Immature natural killer cell (primary cell): ENCODE measurements at places on chromosomes 3 and 15.

DNA sequence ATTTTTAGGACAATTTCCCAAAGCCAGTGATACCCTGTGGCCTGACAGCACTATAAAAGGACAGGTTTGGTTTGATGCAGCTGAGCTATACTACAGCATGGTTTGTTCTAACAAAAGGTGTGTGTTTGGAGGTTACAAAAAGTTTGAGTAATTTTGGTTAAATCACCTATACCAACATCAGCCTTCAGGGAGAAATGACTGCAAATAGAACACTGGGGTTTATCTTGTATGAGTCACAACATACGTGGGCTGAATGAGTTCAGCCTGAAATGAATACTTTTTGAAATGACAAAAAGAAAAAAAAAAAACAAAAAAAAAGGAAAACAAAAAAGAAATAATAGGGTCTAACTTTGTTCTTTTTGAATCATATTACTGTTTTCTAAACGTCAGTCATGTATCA, 345.7 kb downstream of the CNTN3 start:
- DNase-seq: no peak

GRCh38 chr3:148106062-148106461, 591.6 kb upstream of the AGTR1 start:
- DNase-seq: no peak

DNA sequence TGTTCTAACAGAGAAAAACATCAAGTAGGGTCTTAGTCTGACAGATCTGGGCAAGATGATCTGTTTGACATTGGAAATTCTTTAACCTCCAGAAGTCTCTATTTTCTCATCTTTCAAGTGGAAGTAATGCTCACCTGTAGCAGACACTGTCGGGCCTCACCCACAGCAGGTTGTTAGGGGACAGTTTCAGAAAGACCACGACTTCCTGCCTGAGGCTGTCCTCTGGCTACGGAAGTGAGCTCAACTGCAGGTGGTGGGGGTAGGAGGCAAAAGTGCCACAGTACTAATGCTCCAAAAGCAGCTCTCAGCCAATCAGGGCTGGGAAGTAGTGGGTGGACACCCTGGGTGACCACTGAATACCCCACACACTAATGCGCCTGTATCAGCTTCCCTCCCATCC, 111.4 kb upstream of the TOPAZ1 start:
- no peak for DNase-seq

GRCh38 chr3:18745472-18745871, 320.3 kb upstream of the SATB1 start:
- DNase-seq: peak; percentile 21

DNA sequence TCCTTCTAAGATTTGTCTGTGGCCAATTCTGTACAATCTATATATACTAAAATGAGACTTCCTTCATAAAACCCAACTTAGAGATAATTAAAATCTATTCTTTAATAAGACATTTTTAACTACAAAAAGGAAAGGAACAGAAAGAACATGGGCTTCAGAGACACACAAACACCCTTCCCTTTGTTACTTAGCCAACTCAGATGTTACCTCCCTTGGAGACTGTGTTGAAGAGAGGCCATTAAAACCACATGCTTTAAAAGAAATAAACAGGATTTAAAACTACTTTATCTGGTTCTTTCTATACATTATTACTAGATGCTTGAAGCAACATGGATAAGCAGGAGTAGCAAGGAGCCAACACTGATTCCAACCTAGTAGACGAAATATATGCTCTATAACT, 42.0 kb downstream of the LRRFIP2 start:
- no peak for DNase-seq

DNA sequence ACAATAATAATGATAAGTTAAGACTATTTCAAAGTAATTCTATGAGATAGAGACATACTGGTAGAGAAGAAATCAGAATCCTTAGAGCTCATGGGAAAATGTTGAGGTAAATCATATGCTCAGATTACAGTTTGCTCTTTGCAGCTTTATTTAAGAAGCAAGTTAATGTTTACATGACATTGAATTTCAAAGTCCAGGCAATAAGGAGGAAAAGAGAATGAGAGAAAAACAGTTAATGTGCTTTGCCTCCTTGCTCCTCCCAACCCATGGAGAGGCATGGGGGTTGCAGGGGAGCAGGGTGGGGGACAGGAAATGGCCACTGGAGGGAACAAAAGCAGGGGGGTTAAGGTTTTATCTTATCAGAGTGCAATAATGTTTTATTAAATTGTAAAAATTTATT, 42.2 kb upstream of the ZBTB38 start:
- no peak for DNase-seq

GRCh38 chr15:39517122-39517855, 63.6 kb upstream of the THBS1 start:
- DNase-seq: no peak

DNA sequence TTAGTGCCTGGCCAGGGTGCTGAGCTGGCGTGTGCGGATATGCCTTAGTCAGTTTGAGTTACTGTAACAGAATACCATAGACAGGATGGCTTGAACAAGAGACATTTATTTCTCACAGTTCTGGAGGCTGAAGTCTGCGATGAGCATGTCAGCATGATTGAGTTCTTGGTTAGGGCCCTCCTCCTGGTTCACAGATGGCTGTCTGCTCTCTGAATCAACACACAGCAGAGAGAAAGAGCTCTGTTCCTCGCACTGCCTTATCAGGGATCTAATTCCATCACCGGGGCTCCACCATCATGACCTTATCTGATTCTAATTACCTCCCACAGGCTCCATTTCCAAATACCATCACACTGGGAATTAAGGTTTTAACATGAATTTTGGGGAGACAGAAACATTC, 386.6 kb upstream of the DPH6 start:
- no peak for DNase-seq

GRCh38 chr15:59299929-59300617, 72.6 kb downstream of the MYO1E start:
- DNase-seq: peak; percentile 86

- DNase-seq: no peak
These were observed 35.4 kb upstream of the TCF12 start for GRCh38 chr15:56883088-56883487.

DNA sequence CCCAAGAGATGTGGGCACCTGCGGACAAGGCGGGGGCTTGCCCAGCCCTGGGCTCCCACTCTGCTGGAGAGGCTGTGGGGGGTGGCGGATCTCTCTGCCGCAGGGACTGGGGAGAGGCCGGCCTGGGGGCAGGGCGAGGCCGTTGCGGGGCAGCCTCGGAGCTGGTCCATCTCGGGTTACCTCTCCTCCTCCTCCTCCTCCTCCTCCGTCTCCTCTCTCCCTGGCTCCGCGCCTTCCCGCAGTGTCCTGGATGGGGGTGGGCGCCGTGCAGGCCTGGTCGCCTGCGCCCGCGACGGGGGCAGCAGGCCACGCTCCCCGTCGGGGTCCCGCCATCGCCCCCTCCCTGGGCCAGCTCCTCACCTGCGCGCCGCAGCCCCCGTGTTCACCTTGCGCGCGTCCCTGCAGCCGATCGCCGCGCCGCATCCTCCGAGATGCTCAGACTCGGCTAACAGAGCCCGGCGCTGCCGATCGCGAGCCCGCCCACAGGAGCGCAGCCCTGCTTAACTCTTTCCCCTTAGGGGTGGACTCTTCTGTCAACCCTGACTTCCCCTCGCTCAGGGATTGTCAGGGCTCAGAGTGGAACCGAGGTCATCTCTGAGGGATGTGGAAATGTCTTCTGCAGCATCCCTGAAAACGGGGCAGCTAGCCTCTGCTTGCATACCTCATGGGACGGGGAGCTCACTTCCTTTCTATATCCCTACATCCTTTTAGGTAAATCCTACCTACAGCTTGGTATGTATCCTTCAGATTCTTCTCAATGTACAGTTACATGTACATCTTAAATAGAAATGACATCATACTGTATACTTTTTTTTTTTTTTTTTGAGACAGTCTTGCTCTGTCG, at the start of gene PRRT3:
Gene PRRT3 (minus strand): TSS at position 447 of the 844 bp plus-strand sequence. CDS start 2,293 bp downstream, outside the sequence.
- DNase-seq: peak; percentile 27

- no peak for DNase-seq
These were observed 298.1 kb upstream of the NECTIN3 start for GRCh38 chr3:110773413-110773954.

DNA sequence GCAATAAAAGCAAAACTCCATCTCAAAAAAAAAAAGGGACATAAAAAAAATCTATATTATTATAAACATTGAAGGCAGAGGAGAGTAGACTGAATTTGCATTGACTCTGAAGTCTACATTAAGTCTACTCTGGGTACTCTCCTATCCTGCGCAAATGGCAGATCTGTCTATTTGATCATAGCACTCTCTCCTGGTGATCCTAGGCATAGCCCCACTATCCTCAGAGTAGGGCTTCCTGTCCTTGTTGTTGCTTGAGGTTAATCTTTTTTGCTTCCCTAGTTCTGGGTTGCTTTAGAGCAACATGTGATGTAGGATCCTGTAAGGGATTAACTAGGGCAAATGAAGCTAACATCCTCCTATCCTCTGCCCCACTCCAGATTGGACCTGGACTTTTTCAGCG, 82.1 kb upstream of the LRRFIP2 start:
- no peak for DNase-seq

DNA sequence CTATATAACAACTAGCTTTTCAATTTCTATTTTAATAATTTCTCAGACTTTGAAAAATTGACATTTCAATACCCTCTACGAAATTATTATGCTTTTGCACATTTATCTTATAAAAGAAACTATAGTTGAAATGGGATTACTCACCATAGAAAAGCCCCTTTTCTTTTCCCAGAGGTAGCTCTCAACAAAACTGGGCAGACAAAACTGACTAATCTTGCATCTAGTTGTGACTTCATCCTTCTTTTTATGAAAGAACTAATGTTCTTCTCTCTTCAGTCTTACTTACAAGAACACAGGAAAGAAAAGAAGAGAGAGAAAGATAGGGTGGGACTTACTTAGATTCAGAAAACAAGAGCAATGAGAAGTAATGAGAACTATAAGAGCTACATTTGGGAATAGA, 61.0 kb downstream of the GPR160 start:
- DNase-seq: no peak

DNA sequence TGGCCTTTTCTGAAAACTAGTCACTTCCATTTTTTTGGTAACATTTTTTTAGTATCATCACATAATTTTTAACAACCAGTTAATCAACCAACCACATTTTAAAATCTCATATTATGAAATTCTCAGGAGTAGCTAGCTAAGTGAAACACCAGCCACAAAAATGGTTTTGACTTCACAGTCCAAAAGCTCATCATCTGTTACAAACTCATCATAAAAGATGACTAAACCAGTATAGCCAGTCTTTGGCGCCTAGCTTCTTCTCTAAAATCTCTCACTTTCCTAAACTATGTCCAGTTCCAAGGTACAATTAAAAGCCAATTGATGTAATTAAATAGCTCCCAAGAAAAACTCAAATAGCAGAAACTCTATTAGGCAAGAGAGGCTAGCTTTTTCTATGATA, 88.2 kb upstream of the ZNF385D start:
- DNase-seq: no peak

DNA sequence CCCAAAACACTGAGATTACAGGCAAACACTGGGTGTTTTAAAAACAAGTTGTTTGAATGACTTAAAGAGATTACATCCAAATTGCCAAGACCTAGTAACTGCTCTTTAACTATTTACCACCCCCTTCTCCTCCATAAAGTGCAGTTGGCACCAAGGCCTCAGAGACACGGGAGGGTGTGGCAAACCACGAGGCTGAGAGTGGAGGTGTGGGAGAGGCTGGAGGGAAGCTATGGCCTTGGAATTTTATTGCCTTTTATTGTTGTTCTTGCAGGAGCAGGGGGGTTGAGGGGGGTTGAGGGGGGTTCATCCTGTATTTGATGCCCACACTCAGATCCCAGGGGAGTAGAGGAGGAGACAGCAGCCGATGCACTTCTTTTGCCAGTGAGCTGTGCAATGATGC, 75.9 kb upstream of the CTDSPL start:
- DNase-seq: no peak

- DNase-seq: no peak
These were observed 22.8 kb downstream of the MYO1E start for GRCh38 chr15:59349680-59350420.

DNA sequence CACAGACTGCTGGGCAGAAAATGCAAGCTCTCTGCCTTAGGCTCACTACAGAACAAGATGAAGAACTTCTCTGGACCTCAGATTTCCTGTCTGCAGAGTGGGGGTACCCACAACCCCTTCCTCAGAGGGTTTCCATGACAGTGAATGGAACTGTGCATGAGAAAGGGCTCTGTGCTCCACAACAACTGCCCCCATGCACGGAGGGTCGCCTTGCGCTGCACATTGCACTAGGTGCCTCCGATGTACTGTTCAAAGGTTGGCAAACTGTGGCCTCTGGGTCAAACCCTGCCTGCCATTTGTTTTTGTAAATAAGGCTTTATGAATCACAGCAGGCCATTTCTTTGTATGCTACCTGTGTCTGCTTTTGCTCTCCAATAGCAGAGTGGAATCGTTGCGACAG, 172.0 kb downstream of the RAB11A start:
- no peak for DNase-seq

GRCh38 chr15:83567318-83567717, 86.6 kb upstream of the ADAMTSL3 start:
- DNase-seq: no peak

DNA sequence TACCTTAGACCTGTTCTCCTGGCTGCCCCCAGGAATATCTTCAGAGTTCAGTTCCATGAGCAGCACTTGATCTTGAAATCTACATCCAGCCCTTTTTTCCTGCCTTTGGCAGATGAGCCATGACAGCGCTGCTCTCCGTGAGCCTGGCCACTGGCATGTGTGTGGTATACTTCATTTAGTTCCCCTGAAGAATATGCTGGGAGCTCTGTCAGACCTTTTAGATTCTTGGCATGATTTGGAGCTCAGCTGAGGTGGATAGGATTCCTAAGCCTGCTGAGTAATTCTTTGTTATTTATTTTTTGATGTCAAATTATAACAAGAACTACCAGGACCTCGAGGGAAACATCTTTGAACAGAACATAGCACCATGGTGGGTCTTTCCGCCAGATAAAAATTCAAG, 121.7 kb downstream of the EDEM1 start:
- no peak for DNase-seq

DNA sequence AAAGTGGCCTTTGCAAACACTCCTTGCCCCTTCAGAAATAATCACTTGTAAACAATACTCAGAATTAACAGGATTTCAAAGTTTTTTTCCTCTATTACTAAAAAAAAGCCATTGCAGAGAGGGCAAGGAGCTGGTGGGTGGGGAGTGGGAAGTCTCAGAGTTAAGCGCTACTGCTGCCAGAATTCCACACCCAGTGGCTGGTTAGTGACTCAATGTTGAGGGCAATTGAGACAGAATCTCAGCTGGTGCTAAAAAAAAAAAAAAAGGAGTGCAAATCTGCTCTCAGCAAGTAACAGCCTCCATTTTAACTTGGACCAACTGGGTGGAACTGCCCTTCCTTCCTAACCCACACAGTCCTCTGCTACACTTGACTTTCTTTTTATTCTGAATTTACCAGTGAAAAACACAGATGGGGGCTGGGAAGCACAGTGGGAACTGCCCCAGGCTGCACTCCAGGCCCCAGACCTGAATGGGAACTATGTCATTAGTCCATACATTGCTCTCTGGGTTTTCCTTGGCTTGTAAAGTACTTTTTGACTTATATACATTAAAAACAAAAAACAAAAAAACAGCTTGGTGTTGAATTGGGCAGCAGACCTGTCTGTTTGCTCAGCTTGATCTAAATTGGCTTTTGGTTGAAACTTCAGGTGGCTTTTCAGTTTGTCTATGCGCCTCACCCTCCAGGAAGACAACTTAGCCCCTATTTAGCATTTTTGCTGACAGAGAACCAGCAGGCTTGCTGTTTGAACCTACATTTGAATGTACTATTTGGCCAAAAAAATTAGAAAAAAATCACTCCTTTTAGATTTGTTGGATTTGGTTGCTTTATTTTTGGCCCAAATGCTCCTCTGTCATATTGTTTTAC, 357.8 kb upstream of the TBL1XR1 start:
- peak; percentile 20 for DNase-seq

- DNase-seq: no peak
These were observed 108.3 kb downstream of the SEMA5B start for GRCh38 chr3:122919291-122919610.

GRCh38 chr15:91784973-91785709, 68.4 kb upstream of the SLCO3A1 start:
- DNase-seq: no peak
